ENCODE measurements at places on chromosomes 3 and 15. TPM values are rescaled to one million over a fixed set of nuclear protein-coding genes. Genes with fewer than 3 reads are reported as not detected.

GRCh38 chr15:29438703-29439055, 169.1 kb upstream of the NSMCE3 start:
- no peak for DNase-seq
- H3K27ac ChIP-seq: no peak overlapping the region
- no peaks in the 10 kb centered on the region for H3K4me1 ChIP-seq
- peaks cover 5% of the 10 kb centered on the region for H3K27me3 ChIP-seq

DNA sequence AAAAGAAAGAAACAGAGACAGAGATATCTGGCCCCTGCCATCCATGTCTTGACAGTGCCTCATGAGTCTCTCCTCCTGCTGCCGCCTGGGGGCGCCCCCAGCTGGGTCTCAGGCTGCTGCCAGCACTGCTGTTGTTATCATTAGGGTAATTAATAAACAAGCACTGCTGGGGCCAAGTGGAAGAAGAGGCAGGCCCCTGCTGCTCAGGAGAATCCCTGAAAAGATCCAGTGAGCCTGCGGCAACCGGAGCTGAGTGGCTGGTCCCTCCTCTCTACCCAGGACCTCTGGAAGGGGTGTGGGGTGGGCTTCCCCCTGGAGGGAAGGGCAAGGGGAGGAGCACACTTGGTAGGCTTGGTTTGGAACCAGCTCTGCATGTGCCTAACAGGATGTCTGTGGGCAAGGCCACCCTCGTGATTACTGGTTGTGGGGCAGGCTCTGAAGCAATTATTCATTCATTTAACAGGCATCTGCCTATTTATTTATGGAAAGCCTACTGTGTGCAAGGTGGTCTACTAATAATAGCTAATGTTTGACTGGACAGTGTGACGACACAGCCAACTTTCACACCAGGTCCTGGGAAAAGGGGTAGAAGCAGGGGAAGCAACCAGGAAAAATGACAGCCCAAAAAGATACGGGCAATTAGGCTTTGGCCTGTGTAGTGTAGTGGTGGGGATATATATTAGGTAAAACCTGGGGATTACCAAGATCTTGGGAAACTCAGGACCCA, 1.2 kb upstream of the TYRO3 start:
- no peaks in the 10 kb centered on the region for H3K36me3 ChIP-seq
- peak; percentile 84 for DNase-seq
- peaks cover 14% of the 10 kb centered on the region for H3K27me3 ChIP-seq
- peak overlapping the region; percentile 69 for H3K4me3 ChIP-seq
- peak overlapping the region; percentile 69 for H3K27ac ChIP-seq
- H3K4me1 ChIP-seq: peaks cover 14% of the 10 kb centered on the region

DNA sequence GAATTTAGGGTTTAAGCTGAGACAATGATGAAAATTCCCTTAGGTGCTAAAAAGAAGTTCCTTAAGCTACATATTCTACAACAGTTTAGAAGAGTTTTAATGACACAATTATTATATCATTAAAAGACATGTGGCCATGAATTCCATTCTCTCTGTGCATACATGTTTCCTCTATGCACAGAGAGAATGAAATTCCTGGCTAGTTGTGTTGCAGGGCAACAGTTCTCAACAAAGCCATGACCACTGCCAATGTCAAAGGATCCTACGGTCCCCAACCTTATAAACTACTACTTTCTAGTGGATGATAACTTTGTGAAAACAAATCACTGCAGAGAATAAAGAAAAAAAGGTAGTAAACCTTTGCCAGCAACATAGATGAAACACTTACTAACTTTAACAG, 122.7 kb downstream of the OTOL1 start:
- no peaks in the 10 kb centered on the region for H3K27me3 ChIP-seq
- no peak overlapping the region for H3K27ac ChIP-seq
- no peak overlapping the region for H3K4me3 ChIP-seq
- no peaks in the 10 kb centered on the region for H3K36me3 ChIP-seq
- DNase-seq: no peak

GRCh38 chr3:28542351-28542750, 193.7 kb upstream of the AZI2 start:
- H3K4me1 ChIP-seq: no peaks in the 10 kb centered on the region
- H3K36me3 ChIP-seq: no peaks in the 10 kb centered on the region
- no peak overlapping the region for H3K4me3 ChIP-seq

GRCh38 chr15:101538996-101539395, 49.5 kb upstream of the PCSK6 start:
- no peak overlapping the region for H3K27ac ChIP-seq
- H3K4me3 ChIP-seq: no peak overlapping the region
- no peak for DNase-seq
- H3K36me3 ChIP-seq: no peaks in the 10 kb centered on the region
- no peaks in the 10 kb centered on the region for H3K27me3 ChIP-seq

DNA sequence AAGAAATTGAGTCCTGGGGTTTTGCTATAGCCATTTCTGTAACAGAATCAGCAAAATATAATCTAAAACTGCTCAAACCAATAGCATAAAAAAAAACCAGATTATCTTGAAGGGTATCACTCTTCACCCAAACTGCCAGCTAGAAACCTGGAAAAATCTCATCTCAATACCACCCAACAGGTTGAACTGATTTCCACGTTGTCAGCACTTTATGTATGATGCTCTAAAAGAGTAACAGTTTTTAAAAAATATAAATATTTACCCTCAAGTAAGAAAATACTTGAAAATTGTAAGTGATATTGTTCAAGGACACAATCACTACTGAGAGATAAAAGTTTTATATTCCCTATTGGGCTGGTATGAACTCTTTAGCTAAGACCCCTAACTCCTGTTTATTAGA, 451.3 kb downstream of the EPHA3 start:
- no peaks in the 10 kb centered on the region for H3K36me3 ChIP-seq
- no peak overlapping the region for H3K4me3 ChIP-seq
- DNase-seq: no peak
- H3K27me3 ChIP-seq: no peaks in the 10 kb centered on the region
- H3K4me1 ChIP-seq: no peaks in the 10 kb centered on the region

Gene TRIM59
- 27.8 TPM for total RNA-seq

Gene AADACL2
- total RNA-seq: not detected

Gene GOLGA6B
- not detected for total RNA-seq

Gene ANKUB1
- not detected for total RNA-seq

Measured in activated CD8-positive, alpha-beta T cell treated with anti-CD3 and anti-CD28 coated beads for 36 hours (primary cell).